ENCODE measurements at places on chromosomes 3 and 15.

- DNase-seq = no peak
These were observed 10.2 kb upstream of the HHATL start for GRCh38 chr3:42712688-42713372.

DNA sequence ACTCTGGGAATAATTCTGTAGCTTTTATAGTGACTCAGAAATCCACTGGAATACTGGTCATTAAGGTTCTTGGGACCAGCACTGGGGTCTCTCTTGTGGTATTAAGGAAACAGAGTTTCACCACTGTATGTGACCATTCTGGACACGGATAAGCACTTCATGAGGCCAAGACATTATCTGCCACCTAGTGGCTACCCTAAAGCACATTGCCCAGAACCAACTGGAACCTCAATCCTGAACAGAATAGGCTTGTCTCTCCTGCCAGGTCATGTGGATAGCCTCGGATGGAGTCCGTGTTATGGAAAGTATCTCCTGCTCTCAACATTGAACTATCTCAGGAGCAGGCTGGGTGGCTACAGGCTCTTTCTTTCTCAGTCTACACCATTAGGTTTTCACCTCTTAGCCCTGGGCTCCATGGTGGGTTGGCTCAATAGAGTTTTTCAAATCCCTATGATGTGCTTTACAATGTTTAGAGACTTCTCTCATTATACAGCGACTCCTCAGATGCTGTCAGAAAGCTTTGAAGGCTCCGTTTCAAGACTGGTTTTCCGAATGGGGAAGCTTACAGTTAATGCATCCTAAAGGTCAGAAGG is 167.6 kb upstream of the ST8SIA2 start:
- DNase-seq = no peak

DNA sequence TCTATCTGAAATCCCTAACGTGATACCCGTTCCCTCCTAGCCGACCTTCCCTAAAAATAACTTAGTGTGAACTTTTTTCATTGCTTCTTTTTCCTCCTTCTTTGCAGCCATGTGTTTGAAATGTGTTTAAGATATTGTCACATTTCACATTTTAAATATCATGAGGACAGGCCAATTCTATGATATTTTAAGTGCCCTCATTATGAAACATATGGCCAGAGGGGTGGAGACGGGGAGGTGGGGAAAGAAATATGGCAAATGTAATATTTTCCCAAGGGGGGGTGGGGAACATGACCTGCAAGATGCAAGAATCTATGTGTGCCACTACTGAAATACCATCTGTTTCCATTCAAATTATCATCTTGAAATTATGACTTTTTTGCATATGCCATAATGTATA is 1039.2 kb downstream of the AGBL1 start:
- DNase-seq = no peak

DNA sequence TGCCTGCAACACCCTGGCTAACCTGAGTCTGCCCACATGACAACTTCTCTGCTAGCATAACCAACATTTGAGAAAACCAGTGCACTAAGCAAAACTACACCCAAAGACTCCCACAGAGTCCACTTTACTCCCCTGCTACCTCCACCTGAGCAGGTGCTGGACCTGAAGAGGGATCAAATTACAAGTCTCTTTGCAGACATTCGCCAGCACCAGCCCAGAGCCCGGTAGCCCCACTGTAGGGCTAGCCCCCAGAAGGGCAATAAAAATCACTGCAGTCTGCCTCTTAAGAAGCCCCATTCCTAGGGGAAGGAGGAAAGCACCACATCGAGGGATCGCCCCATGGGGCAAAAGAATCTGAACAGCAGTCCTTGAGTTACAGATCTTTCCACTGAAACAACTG is 472.2 kb downstream of the GRM7 start:
- no peak for DNase-seq

DNA sequence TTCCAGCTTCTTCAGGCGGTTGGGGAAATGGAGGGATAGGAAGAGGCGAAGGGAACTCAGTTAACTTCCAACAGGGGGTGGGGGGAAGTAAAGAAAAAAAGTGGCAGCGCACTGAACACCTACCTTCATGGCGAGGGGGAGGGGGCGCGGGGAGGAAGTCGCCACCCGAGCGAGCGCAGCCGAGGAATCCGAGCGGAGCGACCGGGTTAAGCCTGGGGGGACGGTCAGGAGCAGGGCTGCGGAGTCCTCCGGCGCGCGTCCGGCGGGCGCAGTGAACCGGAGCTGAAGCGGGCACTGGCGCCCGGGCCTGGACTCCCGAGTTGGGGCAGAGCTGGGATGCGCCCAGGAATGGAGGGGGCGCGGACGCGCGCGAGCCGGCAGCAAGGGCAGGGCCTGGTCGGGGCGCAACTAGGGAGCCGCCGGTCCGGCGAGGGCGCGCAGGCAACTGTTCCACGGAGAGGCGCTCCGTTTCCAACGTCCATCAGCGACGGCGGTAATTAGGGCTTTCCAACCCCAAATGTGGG is at the start of gene WNT5A:
Gene WNT5A (minus strand): TSS at position 450 of the 524 bp plus-strand sequence. CDS start 321 bp downstream, at position 129.
- DNase-seq = no peak
